Subcutaneous adipose tissue (tissue), 4 donors: ENCODE measurements at places on chromosomes 4 and X. TPM values are rescaled to one million over a fixed set of nuclear protein-coding genes. Genes with fewer than 3 reads are reported as not detected.

STK26 gene
- 5.4 TPM for total RNA-seq

ADH1B gene
- 6,526 TPM for total RNA-seq

RBM3 gene
- total RNA-seq = 286 TPM

ATP1B4 gene
- not detected for total RNA-seq

CPZ gene
- total RNA-seq = not detected

F11 gene
- total RNA-seq = not detected

CNOT6L gene
- total RNA-seq = 35.4 TPM

CXCL6 gene
- not detected for total RNA-seq

FAAH2 gene
- total RNA-seq = 4.1 TPM

USP26 gene
- not detected for total RNA-seq

CDX4 gene
- not detected for total RNA-seq

KIF4A gene
- total RNA-seq = not detected

CNGA1 gene
- total RNA-seq = 5.1 TPM

GPR119 gene
- total RNA-seq = not detected

FHIP1A gene
- total RNA-seq = 0.98 TPM

DMP1 gene
- total RNA-seq = not detected

COX7B2 gene
- not detected for total RNA-seq

MAGEA10 gene
- not detected for total RNA-seq

CYBB gene
- 68.2 TPM for total RNA-seq

DTHD1 gene
- 0.68 TPM for total RNA-seq

FAM13A gene
- 158 TPM for total RNA-seq

NPY2R gene
- total RNA-seq = 0.34 TPM

ADGRL3 gene
- 6.3 TPM for total RNA-seq

YY2 gene
- 2.4 TPM for total RNA-seq

CDS1 gene
- 1.1 TPM for total RNA-seq

IL9R gene
- not detected for total RNA-seq

ADAMTS3 gene
- 1.3 TPM for total RNA-seq

UGT2B7 gene
- not detected for total RNA-seq

TEX13D gene
- total RNA-seq = not detected

C4orf51 gene
- total RNA-seq = not detected

OTUD5 gene
- 47.5 TPM for total RNA-seq

SPANXA2 gene
- not detected for total RNA-seq

PDHA2 gene
- total RNA-seq = not detected

PNMA3 gene
- not detected for total RNA-seq

FGF2 gene
- total RNA-seq = 45.6 TPM

PAGE2B gene
- not detected for total RNA-seq

SORBS2 gene
- 31.0 TPM for total RNA-seq

AKAP14 gene
- not detected for total RNA-seq

SYN1 gene
- 0.33 TPM for total RNA-seq

GLRA2 gene
- total RNA-seq = not detected

CD38 gene
- 10.2 TPM for total RNA-seq
